ENCODE measurements at places on chromosomes 5 and 9.

- no peak for DNase-seq
Measured at GRCh38 chr5:88539026-88539425, 270.4 kb upstream of the TMEM161B start.

- no peak for DNase-seq
Measured at GRCh38 chr9:128714586-128715435, 9.1 kb downstream of the ZDHHC12 start.

DNA sequence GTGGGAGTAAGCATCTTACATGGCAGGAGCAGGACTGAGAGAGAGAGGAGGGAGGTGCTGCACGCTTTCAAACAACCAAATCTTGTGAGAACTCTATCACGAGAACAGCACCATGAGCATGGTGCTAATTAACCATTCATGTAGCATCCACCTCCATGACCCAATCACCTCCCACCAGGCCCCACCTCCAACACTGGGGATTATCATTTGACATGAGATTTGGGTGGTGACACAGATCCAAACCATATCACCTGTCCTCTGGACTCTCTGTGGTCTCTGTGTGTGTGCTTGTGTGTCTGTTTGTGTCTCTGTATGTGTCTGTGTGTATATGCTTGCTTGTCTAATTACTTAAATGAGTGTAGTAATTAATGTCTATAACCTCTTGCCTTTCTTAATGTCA lies 31.1 kb downstream of the SEC61B start:
- DNase-seq, result no peak

- no peak for DNase-seq
Measured at GRCh38 chr9:8106362-8106761, 306.8 kb upstream of the DMAC1 start.

DNA sequence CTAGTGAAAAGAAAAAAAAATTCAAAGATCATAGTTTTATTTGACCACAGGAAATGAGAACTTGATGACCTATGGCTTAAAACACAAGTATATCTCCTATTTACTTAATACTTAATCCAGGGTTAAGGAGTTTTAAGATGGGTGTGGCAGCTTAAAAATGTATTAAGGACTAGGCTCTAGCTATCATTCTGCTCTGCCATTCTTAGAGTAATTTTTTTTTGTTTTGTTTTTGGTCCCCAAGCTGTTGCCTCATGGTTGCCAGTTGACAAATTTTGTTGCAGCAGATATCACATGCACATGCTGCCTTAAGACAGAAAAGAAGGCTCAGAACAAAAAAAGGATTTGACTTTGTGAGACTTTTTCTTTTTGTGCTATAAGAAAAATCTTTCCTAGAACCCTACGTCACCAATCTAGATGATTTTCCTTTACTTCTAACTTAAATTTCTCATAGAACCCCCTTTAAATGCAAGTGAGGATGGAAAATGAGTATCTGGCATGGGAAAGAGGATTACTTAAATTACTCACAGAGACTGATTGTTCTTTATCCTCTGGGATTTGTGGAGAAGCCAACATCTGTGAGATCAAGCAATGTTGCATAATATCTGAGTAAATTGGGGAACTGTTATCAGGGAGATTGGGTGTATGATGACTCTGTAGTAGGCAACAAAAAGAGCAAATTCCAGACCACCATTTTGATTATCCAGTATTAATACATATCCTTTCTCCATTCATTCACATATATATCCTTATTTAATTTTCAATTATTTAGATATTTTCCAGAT lies 364.7 kb upstream of the CD180 start:
- DNase-seq, result no peak

- no peak for DNase-seq
Measured at GRCh38 chr5:139554264-139554663, 6.9 kb upstream of the UBE2D2 start.

DNA sequence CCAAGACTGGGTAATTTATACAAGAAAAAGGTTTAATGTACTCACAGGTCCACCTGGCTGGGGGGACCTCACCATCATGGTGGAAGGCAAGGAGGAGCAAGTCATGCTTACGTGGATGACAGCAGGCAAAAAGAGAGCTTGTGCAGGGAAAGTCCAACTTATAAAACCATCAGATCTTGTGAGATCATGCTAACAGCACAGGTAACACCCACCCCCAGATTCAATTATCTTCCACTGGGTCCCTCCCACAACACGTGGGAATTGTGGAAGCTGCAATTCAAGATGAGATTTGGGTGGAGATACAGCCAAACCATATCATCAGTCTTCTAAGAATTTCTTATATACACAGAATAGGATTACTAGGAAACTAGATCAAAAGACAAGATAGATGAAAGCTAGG lies 555.6 kb downstream of the PRR16 start:
- DNase-seq, result no peak

DNA sequence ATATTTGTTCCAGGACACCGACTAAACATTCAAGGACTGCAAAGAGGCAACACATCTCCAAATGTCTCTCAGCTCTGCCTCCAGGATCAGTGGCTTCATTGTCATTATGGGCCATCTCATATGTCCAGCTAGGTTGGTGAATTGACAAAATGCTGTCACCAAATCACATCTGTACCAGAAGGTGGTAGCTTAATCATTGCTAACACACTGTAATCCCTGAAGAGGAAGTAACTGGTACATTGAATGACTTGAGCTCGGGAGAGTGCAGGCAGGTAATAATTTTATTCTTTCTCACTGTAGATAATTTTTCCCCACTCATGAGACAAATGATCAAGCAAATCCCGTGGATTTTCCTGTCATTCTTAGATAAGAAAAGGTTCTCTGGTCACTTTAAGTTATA lies 169.8 kb downstream of the SEMA6A start:
- DNase-seq, result no peak

DNA sequence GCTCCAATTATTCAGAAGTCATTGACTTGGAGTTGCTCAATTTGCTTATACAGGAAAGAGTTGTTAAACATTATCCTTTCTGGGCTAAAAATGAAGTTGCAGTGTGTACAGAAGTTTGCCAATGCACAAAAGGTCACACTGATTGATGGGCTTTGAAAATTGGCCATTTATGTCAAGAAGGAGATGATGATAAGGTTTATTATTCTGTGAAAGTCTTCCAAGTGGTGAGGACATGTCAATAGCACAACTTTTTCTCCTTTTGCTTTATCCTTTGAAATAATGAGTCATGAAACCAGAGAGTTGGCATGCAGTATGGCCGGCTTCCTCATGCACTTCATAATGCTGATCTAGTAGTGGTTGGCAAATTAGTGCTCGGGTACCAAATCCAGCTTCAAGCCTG lies 848.5 kb upstream of the WWC1 start:
- DNase-seq, result no peak

DNA sequence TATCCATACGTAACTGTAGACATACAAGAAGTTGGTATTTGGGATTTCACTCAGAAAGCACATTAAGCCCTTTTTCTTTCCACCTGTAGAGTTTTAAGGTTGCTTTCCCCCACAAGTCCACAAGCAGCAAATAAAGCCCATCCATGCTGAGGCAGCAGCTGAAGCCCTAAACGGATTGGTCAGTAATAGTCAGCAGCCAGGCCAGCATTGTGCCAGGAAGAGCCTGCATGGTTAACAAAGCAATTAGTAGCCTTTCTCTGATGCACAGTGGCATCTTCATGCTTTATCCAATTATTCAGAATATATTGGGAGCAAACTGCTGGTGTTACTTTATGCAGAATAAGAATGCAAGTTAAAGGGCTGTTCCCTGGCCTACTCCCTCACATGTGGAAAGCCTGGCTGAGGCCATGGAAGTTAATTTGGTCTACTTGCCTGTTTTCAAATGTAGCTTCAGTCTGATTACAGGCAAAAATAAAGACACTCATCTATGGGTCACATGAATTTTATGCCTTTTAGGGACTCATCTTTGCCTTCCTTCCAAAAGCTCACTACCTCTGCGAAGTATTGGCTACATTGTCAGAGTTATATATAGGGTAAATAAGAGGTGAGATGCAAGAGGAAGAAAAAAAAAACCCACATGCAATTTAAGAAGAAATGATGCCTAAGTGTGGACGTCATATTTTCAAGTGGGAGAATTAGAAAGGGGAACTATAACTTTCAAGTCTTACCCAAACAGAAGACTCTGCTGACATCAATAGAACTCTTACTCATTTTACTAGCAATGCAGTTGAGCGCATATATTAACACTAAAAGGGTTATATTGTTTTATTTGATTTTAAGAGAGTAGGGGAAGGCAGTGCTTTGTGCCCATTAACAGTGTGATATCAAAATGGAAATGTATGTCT lies 15.9 kb downstream of the EBF1 start:
- peak; percentile 10 for DNase-seq

- DNase-seq, result no peak
Measured at GRCh38 chr9:93133681-93134014, 403 bp downstream of the NINJ1 start.

DNA sequence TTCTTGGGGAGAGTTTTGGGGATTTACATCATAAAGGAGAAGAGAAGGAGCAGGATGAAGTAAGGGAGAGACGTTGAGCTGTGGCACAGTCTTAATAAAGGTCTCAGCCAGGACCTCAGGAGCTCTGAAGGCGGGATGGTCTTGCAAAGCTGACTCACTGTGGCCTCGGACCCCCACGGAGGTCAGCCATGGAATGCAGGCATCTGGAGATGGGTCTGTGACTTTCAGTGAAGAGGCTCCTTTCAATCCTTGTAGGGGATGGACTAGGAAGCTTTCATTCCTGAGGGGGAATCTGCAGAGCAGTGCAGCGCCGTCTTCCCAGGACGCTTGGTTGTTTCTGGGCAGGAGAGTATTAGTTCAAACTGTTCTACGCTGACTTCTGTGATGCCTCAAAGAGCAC lies 65.7 kb upstream of the BASP1 start:
- DNase-seq, result no peak

GRCh38 chr5:160315968-160316367 lies 3.6 kb upstream of the CCNJL start:
- DNase-seq, result no peak

DNA sequence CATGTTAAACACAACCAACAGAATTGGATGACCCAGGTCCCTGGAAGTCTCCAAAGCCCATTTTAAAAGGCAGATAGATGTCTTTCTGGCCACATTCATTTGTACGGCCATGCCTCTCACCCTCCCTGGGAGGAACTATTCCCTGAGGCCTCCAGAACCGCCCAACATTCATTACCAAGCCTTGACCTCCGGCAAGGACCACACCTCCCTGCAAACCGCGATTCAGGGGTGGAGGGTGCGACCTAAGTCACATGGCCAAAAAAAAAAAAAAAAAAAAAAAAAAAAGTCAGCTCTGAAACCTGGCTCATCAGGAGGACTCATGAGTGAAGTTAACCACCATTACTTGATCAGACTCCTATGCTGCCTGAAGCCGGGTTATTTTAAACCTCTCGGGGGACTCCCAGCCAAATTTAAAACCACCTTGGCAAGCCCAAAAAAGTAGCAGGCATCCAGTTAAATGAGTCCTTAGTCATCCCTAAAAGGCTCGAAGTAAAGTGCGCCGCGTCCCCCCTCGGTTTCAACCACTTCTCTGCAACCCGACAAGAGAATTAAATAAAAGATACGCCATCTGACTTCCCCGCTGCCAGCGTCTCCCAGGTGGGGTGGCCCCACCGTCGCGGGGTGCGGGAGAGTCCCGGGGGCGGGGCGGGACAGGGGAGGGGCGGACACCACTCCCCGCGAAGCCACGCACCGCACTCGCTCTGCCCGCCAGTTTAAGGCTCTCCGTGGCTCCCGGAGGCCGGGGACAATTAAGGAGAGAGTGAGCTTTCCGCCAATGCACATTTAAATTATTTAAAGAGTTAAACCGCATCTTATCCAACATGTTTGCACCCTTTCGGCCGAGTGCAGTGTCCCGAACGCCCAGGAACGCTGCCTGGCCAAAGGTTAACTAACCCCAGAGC lies 2.3 kb downstream of the KLF9 start:
- DNase-seq, result peak; percentile 63

DNA sequence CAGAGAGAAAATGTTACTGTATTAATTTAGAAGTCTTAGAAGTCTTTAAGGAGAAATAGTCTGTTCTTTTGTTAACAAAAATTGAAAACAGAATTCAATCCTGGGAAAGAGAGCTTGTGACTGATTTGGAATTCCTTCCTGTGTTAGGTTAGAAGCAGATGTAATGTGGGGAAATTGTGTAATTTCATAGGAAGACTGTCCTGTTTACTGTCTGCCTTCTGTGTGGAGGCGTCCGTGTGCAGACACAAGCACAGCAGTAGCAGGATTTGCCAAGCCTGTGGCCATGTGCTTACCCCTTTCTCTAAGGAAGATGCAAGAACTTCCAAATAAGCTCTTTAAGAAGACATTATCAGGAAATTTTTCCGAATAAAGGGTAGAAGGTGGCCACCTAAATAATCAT lies 36.7 kb upstream of the F2R start:
- DNase-seq, result no peak

DNA sequence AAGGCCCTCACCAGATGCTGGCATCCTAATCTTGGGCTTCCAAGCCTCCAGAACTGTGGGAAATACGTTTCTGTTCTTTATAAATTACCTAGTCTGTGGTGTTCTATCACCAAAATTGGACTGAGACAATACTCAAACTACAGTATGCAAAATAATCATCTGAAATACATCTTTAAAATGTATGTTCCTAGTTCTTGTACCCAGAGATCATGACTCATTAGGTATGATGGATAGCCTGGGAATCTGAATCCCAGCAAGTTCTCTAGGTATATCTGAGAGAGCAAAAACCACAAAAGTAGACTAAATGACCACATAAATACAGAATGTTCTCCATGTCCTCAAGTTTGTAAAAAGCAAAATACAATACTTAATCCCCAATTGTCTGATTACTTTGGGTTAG lies 166.3 kb downstream of the YIPF5 start:
- no peak for DNase-seq

DNA sequence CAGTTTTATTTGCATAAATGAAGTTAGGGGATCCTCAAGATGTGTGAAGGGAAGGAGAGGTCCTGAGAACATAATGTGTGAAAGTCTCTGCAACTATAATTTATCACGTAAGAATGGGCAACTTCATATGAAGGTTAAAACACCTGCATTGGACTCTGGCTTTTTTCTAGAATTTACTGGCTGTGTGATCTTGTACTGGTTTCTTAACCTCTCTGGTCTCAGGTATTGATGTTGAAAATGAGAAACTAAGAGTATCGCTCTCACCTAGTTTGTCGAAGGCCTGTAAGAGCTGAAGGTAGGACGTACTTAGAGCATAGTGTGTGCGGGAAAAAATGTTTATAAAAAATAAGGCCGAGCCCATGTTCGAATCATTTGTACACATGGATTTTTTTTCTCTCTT lies 280.5 kb downstream of the ICE1 start:
- no peak for DNase-seq

Measured in CD14-positive monocyte (primary cell).